ENCODE measurements at places on chromosomes 7 and 10.

DNA sequence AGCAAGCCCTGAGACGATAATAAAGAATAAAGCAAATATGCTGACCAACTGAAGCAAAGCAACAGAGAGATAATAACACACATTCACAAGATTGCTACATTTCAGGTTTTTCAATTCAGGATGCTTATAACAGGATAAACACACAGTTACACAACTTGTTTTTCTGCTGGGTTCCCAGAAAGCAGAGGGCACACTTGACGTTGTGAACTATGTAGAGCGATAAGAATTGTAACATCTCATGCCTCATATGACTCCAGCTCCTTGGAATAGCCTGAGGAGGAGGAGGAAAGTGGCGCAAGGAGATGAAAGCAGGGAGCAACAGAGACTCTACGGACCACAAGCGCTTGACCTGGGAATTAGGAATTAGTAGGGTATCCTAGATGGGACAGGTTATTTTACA lies 201.7 kb downstream of the SKAP2 start:
- no peak for DNase-seq

DNA sequence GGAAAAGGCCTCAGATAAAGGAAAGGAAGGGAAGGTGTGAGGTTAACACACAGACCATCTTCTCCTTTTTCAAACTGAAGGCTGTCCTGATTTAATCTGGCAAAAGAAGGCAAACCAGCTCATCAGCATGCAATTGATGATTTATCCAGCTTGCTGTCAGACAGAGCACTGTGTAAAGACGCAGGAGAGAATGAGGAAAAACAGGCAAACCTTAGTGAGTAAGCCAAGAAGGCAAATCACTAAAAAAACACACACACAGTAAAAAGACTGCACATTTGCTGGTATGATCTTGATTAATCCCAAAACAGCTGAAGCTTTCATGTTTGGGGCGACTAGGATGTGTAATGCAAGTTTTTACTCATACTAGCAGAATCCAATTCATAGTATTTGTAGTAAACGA lies 65.8 kb upstream of the SKAP2 start:
- no peak for DNase-seq

DNA sequence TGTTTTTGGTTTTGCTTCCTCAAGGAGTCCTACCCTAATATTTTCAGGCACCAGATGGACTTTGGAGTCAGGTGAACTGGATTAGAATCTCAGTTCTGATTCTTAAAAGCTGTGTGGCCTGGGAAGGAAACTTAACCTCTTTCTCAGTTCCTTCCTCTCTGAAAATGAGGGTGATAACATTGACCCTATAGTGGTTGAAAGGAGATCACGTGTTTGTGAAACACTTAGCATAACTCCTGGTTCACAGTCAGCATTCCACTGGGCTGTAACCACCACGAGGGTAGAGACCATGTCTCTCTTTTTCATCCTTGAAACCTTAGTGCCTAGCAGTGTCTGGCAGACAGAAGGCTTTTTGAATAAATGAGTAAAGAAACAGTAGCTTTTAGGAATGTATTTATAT lies 16.7 kb downstream of the LSMEM1 start:
- DNase-seq: no peak

GRCh38 chr7:105840981-105841749 lies 35.2 kb downstream of the ATXN7L1 start:
- peak; percentile 85 for DNase-seq

GRCh38 chr10:46106410-46107255 lies 60.6 kb upstream of the MSMB start:
- peak; percentile 75 for DNase-seq

GRCh38 chr10:91923371-91924211 lies at the start of gene BTAF1:
TSS of gene BTAF1 (plus strand) at chr10:91923770. CDS start at chr10:91924077, 307 bp downstream.
- peak; percentile 96 for DNase-seq

DNA sequence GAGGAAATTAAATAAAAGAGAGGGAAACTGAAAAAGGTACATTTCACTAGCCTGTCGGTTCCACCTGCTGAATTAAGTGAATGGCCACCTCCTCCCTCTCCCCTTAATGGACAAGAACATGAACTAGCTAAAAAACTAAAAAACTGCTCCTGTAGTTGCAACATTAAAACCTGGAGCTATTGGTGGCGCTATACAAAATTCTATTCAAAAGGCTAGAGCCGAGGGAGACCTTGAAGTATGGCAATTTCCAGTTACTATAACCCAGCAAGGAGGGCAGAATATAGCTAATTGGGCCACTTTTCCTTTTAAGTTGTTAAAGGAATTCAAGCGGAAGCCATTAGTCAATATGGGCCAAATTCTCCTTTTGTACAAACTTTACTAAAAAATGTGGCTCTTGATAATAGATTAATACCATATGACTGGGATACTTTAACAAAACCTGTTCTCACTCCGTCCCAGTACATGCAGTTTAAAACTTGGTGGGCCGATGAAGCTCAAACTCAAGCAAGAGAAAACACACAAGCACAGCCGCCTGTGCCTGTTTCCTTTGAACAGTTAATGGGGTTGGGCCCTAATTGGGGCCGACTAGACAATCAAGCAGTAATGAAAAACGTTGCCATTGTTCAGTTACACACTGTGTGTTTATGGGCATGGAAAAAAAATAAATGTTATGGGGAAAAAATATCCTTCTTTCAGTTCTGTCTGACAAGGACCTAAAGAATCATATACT lies 6.5 kb upstream of the CHST3 start:
- DNase-seq: no peak

GRCh38 chr7:50762337-50762736 lies 20.4 kb downstream of the GRB10 start:
- no peak for DNase-seq

- no peak for DNase-seq
Measured at GRCh38 chr7:85343484-85343883, 156.6 kb upstream of the SEMA3D start.

- DNase-seq: no peak
Measured at GRCh38 chr7:7848246-7848645, 120.3 kb upstream of the GLCCI1 start.

GRCh38 chr10:22681783-22682183 lies 32.6 kb downstream of the PIP4K2A start:
- DNase-seq: peak; percentile 74

DNA sequence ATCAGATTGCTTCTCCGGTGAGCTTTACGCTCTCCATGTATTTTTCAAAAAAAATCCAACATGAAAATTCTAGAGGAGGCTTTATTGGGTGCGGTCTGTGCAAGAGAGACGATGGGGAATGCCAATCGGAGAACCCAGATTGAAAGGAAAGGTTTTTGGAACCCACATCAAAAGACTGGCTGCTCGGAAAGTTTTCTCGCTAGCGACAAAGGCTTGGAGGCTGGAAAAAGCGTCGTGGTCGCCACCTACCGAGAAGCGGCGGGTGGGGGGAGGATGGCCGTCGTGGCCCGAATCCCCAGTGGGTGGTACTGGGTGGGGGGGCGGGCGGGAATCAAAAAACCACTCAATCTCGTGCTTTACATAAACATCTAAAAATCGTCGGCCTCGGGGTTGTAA lies 1.1 kb upstream of the GTF2I start:
- peak; percentile 35 for DNase-seq

DNA sequence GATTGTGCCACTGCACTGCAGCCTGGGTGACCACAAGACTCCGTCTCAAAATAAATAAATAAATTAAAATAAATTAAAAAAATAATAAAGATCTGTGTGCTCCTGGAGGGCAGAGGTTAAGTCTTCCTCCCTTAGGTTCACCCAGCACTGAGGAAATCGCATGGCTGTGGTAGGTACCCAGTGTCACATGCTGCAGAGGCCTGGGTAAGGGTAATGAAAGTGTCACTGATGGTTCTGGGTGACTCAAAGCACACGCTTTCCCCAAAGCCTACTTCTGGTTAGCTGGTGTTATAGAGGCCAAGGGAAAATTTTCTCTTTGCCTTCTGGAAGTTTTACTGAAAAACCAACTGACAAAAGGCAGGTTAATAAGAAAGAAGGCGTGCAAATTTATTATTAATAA lies 88.8 kb upstream of the ITGB1 start:
- no peak for DNase-seq

- no peak for DNase-seq
Measured at GRCh38 chr10:130654726-130655125, 518.5 kb downstream of the GLRX3 start.

DNA sequence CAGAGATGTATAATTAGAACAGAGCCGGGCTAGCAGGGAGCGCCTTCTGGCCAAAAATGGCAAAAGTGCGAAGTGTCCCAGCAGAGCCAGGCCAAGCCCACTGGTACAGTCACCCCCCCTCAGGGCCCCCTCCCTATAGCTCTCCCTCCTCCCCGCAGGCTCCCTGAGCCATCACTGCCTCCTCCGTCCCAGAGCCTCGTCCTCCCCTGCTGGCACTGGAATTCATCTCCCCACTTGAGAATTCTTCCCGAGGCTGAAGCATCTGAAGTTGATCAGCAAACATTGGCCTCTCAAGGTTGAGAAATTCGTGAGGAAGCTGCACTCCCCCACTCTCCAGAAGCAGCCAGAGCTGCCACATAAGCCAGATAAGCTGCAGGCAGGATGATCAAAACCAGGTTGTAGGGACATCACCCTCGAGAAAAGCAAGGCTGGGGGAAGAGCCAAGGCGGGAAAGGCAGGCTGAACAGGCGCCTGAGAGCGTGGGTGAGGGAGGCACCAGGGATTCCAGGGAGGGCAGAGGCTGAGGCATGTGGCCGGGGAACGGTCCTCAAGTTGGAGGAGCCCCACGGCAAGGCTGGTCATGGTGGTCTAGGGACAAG lies 23.4 kb downstream of the CAMK2G start:
- DNase-seq: peak; percentile 59

- peak; percentile 59 for DNase-seq
Measured at GRCh38 chr7:55024776-55025175, 6.0 kb downstream of the EGFR start.

GRCh38 chr10:16681521-16681920 lies 135.7 kb downstream of the RSU1 start:
- DNase-seq: no peak

- DNase-seq: peak; percentile 57
Measured at GRCh38 chr10:3892440-3893425, 107.7 kb upstream of the KLF6 start.

DNA sequence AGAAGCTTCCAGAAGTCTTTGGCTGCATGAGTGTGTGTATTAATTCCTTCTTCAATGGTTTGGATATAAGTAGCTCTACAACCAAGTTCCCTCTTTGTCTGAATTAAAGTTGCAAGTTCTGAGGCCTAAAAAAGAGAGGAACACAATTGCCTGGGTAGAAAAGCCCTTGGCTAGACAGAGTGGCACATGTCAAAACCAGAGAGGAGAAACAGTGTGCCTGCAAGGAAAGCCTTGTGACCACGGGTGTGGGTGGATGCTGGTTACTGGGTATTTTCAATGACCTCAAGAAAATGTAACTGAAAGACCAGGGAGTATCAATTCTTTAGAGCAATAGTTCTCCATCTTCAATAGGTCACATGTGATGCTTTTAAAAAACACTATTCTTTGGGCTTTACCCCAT lies 148.3 kb downstream of the SVIL start:
- DNase-seq: no peak

DNA sequence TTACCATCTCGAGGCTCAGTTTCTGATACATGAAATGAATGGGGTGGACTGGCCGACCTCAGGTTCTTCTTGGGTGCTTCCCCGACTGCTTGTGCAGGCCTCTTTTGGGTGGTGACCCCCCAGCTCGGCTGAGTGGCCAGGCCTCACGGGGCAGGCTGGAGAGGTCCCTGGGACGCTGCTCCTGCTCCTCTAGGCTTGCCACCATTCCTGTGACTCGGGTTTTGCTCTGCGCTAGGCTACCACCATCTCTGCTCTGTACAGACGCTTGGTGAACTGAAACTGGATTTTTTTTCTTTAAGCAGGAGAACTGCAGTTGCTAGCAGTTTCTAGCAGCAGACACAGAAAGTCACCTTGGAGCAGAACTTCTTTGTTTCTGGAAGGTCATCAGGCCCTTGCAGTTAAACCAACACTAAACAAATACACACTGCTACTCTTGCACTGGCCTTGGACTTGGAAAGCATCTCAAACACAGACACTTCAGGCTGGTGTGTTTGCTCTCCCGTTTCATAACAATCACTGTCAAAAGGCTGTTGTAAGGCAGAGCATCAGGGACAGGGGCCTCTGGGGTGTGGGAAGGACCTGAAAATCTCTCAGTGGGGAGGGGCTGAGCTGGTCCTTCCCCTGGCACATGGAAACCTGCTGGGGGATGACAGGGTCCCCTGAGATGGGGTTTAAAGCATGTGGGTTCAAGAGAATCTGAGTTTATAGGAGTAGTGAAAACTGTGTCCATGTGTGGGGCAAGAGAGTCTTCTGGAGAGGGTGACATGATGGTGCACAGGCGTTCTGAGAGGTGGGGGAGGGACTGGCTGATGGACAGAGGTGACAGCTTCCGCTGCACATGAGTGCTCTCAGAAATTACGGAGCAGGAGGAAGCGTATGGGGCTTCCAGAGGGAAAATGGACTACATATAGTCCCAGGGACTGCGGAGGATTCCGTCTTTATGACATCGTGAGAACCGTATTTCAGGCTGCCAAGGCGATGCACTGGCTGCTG lies 35.0 kb upstream of the GIMAP8 start:
- DNase-seq: no peak

DNA sequence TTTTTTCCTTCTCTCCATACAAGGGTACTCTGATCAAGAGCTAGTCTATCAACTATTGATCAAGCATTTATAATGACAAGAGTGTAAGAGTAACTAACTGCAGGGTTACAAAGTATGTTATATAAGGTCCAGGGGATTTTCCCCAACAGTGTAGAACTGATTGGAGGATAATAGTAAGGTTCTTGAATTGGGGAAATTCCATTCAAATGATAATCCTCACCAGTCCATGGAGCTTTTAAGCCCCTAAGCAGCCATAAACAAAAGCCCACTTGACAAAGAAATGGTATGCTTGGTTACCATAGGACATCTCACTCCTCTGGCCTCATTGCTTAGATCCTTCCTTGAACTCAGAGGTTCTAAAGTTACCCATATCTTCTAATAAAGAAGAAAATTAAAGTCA lies 8.2 kb downstream of the YME1L1 start:
- no peak for DNase-seq

GRCh38 chr7:94228678-94229077 lies 166.0 kb upstream of the COL1A2 start:
- DNase-seq: no peak

- no peak for DNase-seq
Measured at GRCh38 chr7:133980804-133981203, 146.3 kb upstream of the LRGUK start.

- DNase-seq: no peak
Measured at GRCh38 chr10:77537720-77538373, 99.8 kb downstream of the KCNMA1 start.

Data from mesenchymal stem cell (in vitro differentiated cells and primary cell).